Fibroblast of lung (primary cell): ENCODE measurements at places on chromosomes 11 and 22. TPM values are rescaled to one million over a fixed set of nuclear protein-coding genes. Genes with fewer than 3 reads are reported as not detected.

GRCh38 chr11:3232956-3233355 lies 739 bp upstream of the MRGPRE start:
- H3K4me1 ChIP-seq = no peaks in the 10 kb centered on the region
- H3K36me3 ChIP-seq = no peaks in the 10 kb centered on the region
- no peak for DNase-seq
- no peak overlapping the region for H3K4me3 ChIP-seq
- H3K27ac ChIP-seq = no peak overlapping the region
- peaks cover 9% of the 10 kb centered on the region for H3K27me3 ChIP-seq

GRCh38 chr22:19880786-19881569 lies 26.3 kb upstream of the GNB1L start:
- peak overlapping the region; percentile 6 for H3K4me3 ChIP-seq
- H3K27ac ChIP-seq = peak overlapping the region; percentile 98
- peaks cover 7% of the 10 kb centered on the region for H3K36me3 ChIP-seq
- peak; percentile 97 for DNase-seq

GRCh38 chr11:290621-291231 lies 1.8 kb downstream of the PGGHG start:
- DNase-seq = no peak
- H3K27me3 ChIP-seq = peaks cover 5% of the 10 kb centered on the region
- H3K27ac ChIP-seq = no peak overlapping the region
- H3K4me1 ChIP-seq = no peaks in the 10 kb centered on the region

Gene TNNT3
- total RNA-seq = 0.26 TPM in 1 of 2 replicates, not detected in the other

- H3K4me1 ChIP-seq = no peaks in the 10 kb centered on the region
- peaks cover 2% of the 10 kb centered on the region for H3K27me3 ChIP-seq
- no peak for DNase-seq
- no peaks in the 10 kb centered on the region for H3K36me3 ChIP-seq
- no peak overlapping the region for H3K27ac ChIP-seq
- no peak overlapping the region for H3K4me3 ChIP-seq
Measured at GRCh38 chr22:30490399-30490798, 15.1 kb downstream of the SEC14L4 start.

Gene NOX4
- 0.50 and 0.51 TPM in 2 replicates for total RNA-seq

GRCh38 chr11:59172345-59173079 lies 580 bp downstream of the DTX4 start:
- H3K36me3 ChIP-seq = no peaks in the 10 kb centered on the region
- no peaks in the 10 kb centered on the region for H3K27me3 ChIP-seq
- DNase-seq = no peak
- H3K4me3 ChIP-seq = peak overlapping the region; percentile 70
- peaks cover 7% of the 10 kb centered on the region for H3K4me1 ChIP-seq
- peak overlapping the region; percentile 12 for H3K27ac ChIP-seq

GRCh38 chr22:30289141-30289979 lies at the start of gene CASTOR1:
CASTOR1 (minus strand) TSS chr22:30289505; CDS start chr22:30289497, 8 bp downstream.
- DNase-seq = peak; percentile 97
- H3K27ac ChIP-seq = peak within 1 kb of the TSS; percentile 46
- H3K4me1 ChIP-seq = peaks cover 15% of the 10 kb centered on the region
- H3K27me3 ChIP-seq = no peaks in the 10 kb centered on the region
- peaks cover 10% of the 10 kb centered on the region for H3K36me3 ChIP-seq
- peak within 1 kb of the TSS; percentile 82 for H3K4me3 ChIP-seq
